ENCODE measurements at places on chromosomes 6 and 20. TPM values are rescaled to one million over a fixed set of nuclear protein-coding genes. Genes with fewer than 3 reads are reported as not detected.

MATN4 gene
- 0.45 TPM for polyA plus RNA-seq

DNA sequence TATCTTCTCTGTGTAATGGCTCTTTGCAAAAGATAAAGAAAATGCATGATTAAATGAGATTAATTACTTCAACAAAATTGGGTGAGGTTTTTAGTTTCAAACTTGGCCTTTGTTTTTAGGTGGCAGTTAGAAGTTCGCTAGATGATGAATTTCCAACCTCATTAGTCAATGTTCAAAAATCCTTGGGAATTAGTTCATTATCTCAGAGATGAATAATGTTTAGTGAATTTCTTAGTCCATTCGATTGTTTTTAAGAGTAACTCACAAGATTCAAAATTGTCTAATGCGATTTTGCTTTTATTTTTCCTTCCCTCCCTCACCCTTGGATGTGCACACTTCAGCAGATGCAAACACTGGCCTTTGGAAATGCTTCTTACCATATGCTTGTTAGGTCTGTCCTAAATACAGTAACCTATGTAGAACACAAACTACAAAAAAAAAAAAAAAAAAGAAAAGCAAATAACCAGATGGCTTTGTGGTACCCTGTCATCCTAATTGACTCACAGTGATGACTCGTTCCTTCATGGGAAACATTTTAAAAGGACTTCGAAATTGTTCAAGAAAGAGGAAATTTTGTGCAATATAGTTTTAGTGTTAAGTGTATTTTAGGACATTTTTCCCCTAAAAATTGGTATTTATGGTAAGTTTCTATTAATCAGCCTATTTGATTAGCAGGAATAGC lies 66.7 kb downstream of the FAM229B start:
- no peak for DNase-seq

GRCh38 chr20:32470025-32470861 lies 112.1 kb downstream of the ASXL1 start:
- DNase-seq, result peak; percentile 70

DNA sequence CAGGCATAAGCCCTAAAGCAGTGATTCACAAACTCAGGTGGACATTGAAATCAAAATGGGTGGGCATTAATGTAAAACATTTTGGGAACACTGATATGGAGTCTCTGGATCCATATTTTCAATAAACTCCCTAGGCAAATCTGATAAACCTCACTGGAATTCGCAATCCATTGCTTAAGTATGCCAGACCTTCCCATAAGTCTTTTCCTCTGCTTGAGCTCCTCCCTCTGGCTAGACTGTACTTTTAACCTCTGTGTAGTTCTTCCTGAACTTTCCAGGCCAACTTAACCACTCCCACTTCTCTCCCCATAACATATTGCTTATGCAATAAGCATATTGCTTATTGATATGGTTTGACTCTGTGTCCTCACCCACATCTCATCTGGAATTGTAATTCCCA lies 629.7 kb upstream of the IMPG1 start:
- no peak for DNase-seq

- DNase-seq, result no peak
Observed at GRCh38 chr20:33433465-33434234, 9.9 kb downstream of the SNTA1 start.

GRCh38 chr6:154123155-154123956 lies 84.3 kb downstream of the OPRM1 start:
- DNase-seq, result no peak

All from hindlimb muscle (tissue), 1 donor.